CD14-positive monocyte (primary cell): ENCODE measurements at places on chromosomes 3 and 15. TPM values are rescaled to one million over a fixed set of nuclear protein-coding genes. Genes with fewer than 3 reads are reported as not detected.

ERC2 gene
- polyA plus RNA-seq = not detected

TIGIT gene
- polyA plus RNA-seq = 0.15 TPM in 1 of 2 replicates, not detected in the other

DNA sequence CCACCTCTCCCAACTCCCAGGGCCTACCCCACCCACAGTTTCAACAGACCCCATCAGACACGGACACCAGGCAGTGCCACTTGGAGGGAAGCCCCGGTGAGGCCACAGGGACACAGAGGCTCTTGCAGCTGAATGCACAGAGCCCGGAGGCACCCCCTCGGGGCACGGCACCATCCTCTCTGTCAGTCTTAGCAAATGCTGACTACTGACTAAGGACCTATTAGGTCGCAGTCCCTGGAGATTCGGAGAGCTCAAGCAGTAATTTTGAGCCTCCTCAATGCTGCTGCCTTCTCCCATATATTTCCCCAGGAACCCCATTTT lies 79.9 kb downstream of the VGLL4 start:
- H3K27me3 ChIP-seq = no peaks in the 10 kb centered on the region
- H3K4me3 ChIP-seq = no peak overlapping the region
- H3K4me1 ChIP-seq = no peaks in the 10 kb centered on the region
- no peak overlapping the region for H3K27ac ChIP-seq
- DNase-seq = no peak

CCR5 gene
- polyA plus RNA-seq = 3.1 TPM

- peaks cover 46% of the 10 kb centered on the region for H3K27me3 ChIP-seq
- H3K36me3 ChIP-seq = no peaks in the 10 kb centered on the region
- no peak overlapping the region for H3K27ac ChIP-seq
- H3K4me3 ChIP-seq = no peak overlapping the region
Observed at GRCh38 chr15:80783260-80783659, 4.1 kb downstream of the CEMIP start.

PARP3 gene
- polyA plus RNA-seq = 6.9 and 9.9 TPM in 2 replicates

CHRNA7 gene
- 2.6 TPM for polyA plus RNA-seq

GRCh38 chr15:23762026-23762425 lies 74.9 kb upstream of the NDN start:
- H3K27ac ChIP-seq = no peak overlapping the region
- no peak for DNase-seq
- H3K4me1 ChIP-seq = no peaks in the 10 kb centered on the region
- no peaks in the 10 kb centered on the region for H3K36me3 ChIP-seq
- no peak overlapping the region for H3K4me3 ChIP-seq

GNAT1 gene
- not detected for polyA plus RNA-seq
